ENCODE measurements at places on chromosomes 3 and 15. TPM values are rescaled to one million over a fixed set of nuclear protein-coding genes. Genes with fewer than 3 reads are reported as not detected.

The PLD1 gene
- total RNA-seq = 7.5 TPM

The ARF4 gene
- 65.6 TPM for total RNA-seq

The PP2D1 gene
- not detected for total RNA-seq

The PIERCE2 gene
- not detected for total RNA-seq

The SLC26A6 gene
- total RNA-seq = 24.9 TPM

The SNX4 gene
- 67.1 TPM for total RNA-seq

The VIPR1 gene
- 0.29 TPM for total RNA-seq

- no peaks in the 10 kb centered on the region for H3K36me3 ChIP-seq
- H3K4me1 ChIP-seq = no peaks in the 10 kb centered on the region
- H3K27me3 ChIP-seq = no peaks in the 10 kb centered on the region
Measured at GRCh38 chr3:155512175-155512866, 218.8 kb upstream of the STRIT1 start.

DNA sequence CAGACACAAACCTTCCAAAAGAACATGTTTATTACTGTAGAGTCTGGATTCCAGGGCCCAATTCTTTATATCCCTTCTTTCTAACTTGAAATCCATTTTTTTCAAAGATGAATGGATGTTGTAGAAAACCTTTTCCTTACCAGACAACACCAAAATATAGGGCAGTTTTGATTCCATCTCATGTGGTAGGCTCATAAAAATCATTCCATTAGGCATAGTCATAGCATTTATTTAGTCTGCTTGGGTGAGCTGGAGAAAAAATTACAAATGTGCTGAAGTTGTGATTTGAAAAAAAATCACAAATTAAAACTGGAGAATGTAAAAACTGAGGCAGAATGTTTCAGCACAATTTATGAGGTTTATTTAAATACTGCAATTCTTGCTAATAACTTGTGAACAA lies 199.3 kb upstream of the TBC1D5 start:
- no peaks in the 10 kb centered on the region for H3K27me3 ChIP-seq
- H3K36me3 ChIP-seq = no peaks in the 10 kb centered on the region
- no peak overlapping the region for H3K4me3 ChIP-seq
- H3K4me1 ChIP-seq = no peaks in the 10 kb centered on the region
- no peak overlapping the region for H3K27ac ChIP-seq
- DNase-seq = no peak

- no peak overlapping the region for H3K27ac ChIP-seq
- DNase-seq = no peak
- H3K4me3 ChIP-seq = no peak overlapping the region
- H3K27me3 ChIP-seq = no peaks in the 10 kb centered on the region
Measured at GRCh38 chr3:195699860-195700259, 20.9 kb upstream of the MUC20 start.

DNA sequence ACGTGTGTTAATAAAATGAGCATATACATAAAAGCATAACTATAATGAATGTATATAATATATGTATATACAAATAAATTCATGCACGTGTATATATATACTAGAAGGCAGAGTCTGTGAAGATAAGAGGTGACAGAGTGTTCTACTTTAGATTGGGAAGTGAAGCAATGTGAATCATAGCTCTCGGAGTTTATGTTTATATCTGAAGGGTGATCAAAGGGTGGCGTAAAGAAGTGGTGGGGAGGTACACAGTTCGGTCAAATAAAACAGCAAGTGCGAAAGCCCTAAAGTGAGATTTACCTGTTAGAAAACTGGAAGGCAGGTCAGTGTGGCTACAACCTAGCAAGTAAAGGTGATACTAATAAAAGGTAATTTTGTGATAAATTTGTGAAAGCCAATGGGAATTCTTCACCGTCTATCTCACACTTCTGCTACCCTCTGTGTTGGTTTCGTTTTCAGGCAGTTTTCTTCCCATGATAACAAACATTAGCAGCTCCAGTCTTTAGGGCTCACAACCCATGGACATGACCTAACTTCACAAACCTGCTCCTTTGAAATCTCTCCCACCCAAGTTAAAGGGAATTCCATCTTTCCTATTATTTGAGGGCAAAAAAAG lies 46.7 kb upstream of the BCHE start:
- DNase-seq = no peak
- no peaks in the 10 kb centered on the region for H3K36me3 ChIP-seq
- H3K4me3 ChIP-seq = no peak overlapping the region
- H3K27me3 ChIP-seq = no peaks in the 10 kb centered on the region
- H3K4me1 ChIP-seq = no peaks in the 10 kb centered on the region
- H3K27ac ChIP-seq = no peak overlapping the region

GRCh38 chr3:31948280-31948679 lies 32.8 kb downstream of the OSBPL10 start:
- no peak overlapping the region for H3K4me3 ChIP-seq
- H3K27ac ChIP-seq = no peak overlapping the region
- H3K27me3 ChIP-seq = no peaks in the 10 kb centered on the region
- DNase-seq = no peak
- peaks cover 8% of the 10 kb centered on the region for H3K4me1 ChIP-seq

DNA sequence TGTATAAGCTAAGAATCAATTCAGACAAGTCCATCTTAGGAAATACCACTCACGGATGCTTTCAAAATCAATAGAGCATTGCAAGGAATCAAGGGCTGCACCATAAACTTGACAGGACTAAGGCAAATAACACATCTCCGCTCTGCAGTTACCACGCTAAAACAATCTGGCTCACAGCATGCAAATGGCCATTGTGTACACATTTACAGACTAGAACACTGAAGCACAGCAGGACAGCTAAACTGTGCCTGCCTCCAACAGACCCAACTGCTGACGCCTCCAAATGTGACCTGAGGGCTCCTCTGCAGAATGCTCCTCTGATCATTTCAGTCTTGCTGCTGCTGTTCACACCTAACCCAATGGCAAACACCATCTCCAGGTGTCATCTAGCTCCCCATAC lies 104.3 kb downstream of the MEX3B start:
- no peaks in the 10 kb centered on the region for H3K4me1 ChIP-seq
- no peak for DNase-seq
- H3K27ac ChIP-seq = no peak overlapping the region
- no peaks in the 10 kb centered on the region for H3K36me3 ChIP-seq
- no peaks in the 10 kb centered on the region for H3K27me3 ChIP-seq
- H3K4me3 ChIP-seq = no peak overlapping the region

DNA sequence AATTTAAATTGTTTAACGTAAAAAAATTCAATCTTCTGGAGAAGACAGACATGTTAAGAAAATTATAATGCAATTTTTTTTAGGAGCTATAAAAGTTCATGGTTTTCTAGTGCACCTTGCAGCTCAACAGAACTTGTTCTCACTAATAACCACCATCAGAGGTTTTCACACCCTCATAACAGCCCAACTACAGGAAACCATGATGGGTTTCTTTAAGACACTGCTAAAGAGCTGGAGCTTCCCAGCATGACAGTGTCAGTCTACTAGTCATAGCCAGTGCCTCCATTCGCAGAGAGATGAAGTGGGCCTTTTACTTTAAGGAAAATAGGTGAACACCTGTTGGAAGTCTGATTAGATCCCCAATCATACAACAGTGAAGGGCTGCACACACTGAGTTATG lies 224.1 kb upstream of the TRIM42 start:
- no peak overlapping the region for H3K4me3 ChIP-seq
- no peaks in the 10 kb centered on the region for H3K27me3 ChIP-seq
- no peaks in the 10 kb centered on the region for H3K36me3 ChIP-seq
- no peak overlapping the region for H3K27ac ChIP-seq
- no peak for DNase-seq

DNA sequence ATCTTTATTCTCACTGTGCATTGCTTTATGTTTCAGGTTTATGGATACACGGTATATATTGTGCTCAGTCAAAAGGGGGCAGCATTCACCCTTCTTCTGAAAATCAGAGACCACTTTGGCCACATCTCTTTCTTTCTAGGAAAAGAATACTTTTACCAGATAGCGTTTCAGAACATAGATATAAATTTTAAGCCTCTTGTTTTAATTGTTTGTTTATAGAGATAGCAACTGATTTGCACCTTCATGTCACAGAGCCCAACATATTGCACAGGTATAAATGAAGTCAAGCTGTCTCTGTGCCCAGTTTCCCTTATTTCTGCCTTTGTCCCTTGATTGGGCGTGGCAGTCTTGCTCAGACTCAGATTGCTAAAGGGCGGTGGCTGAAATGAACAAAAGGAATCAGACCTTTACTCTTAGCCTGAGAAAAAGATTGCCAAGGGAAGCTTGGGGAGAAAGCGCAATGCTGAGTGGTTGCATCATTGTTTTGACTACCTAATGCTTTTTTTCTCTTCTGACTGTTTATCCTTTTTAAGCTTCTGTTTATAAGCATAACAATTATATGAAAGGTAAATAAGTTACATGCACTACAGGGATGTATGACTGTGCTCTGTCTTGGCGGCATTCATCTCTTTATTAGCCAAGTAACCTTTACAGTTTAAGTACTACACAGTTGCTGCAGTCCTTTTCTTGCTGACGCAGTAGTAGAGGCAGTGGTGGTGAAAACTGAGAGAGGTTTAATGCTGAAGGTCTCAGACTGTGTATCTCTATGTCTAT lies 70.8 kb upstream of the ZBTB20 start:
- no peak overlapping the region for H3K27ac ChIP-seq
- H3K27me3 ChIP-seq = no peaks in the 10 kb centered on the region
- H3K4me3 ChIP-seq = no peak overlapping the region
- no peaks in the 10 kb centered on the region for H3K36me3 ChIP-seq

DNA sequence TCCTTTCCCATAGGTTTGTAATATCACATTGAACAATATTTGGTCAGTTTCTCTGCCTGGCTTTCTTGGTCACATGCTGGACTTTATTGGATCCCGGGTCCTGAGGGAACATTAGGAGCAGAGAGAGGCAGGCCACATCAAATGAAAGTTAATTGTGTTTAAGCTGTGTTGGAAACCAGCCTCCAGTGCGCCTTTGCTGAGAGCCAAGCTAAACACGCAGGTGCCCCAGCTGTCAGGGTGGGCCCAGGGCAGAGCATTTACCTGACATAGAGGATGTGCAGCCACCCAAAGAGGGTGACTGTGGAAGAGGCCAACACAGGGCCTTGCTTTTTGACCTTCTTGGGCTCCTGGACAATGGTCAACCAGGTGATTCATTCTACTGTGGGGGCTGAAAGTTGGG lies 149.3 kb downstream of the EBLN2 start:
- no peak overlapping the region for H3K27ac ChIP-seq
- H3K36me3 ChIP-seq = no peaks in the 10 kb centered on the region
- DNase-seq = no peak
- H3K27me3 ChIP-seq = no peaks in the 10 kb centered on the region

DNA sequence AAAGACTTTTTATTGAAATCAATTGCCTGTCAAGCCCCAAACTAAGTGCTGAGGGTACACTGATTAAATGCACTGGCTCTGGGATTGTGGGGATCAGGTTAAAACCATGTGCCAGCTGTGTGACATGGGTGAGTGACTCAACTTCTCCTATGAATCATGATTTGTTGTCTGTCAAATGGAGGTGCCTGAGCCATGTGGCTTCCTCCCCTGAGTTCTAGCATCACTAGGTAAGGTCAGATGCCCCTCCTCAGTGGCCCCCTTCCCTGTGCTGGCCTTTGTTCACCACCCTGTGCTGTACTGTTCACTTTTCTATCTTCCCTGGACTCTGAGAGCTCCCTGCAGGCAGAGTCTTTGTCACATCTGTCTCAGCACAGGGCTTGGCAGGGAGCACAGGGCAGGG lies 43.6 kb upstream of the ATP2B2 start:
- no peaks in the 10 kb centered on the region for H3K36me3 ChIP-seq
- no peaks in the 10 kb centered on the region for H3K27me3 ChIP-seq
- H3K4me3 ChIP-seq = no peak overlapping the region
- H3K27ac ChIP-seq = no peak overlapping the region
- no peaks in the 10 kb centered on the region for H3K4me1 ChIP-seq
- no peak for DNase-seq

DNA sequence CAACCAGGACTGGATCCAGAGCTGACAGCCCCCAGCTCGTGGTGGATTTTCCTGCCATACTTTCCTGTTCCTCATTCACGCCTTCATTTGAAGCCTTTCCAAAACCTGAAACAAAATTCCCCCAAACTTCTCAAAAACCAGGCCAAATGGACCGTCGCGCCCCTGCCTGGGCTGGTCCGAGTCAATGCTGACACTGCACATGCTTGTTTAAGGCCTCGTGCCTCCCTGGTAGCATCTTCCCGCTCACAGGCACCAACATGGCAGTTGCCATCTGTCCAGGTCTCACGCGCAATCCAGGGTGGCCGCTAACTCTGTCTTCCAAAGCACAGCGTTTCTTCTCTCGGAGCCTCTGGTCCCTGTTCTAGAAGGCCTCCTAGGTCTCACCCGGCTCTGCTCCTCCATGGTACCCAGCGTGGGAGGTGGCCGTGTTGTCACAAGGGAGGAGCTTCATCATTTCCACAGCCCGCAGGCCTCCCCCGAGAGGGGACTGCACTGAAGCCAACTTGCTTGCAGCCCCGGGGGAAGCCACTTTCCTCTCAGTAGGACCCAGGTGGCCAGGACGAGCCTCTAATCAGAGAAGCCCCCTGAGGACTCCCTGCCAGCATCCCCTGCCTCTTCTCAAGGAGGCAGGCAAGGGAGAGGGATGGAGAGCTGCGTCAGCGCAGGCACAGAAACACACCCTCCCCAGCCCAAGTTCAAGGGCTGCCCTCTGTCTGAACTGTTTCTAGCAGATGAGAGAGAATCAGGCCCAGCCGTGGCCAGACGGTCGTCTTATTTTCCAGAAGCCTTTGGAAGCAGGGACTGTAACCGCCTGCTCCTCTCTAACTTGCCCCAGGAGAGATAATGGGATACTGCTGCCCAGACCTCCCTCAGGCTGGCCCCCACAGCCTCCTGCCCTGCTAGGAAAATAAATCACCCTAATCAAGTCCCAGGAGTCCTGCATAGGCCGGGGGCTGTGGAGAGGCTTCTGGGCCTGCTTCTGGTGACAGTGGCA lies 152.8 kb upstream of the TLE3 start:
- no peak overlapping the region for H3K4me3 ChIP-seq
- DNase-seq = no peak
- H3K27ac ChIP-seq = no peak overlapping the region
- H3K36me3 ChIP-seq = no peaks in the 10 kb centered on the region
- no peaks in the 10 kb centered on the region for H3K27me3 ChIP-seq

- no peaks in the 10 kb centered on the region for H3K4me1 ChIP-seq
- H3K36me3 ChIP-seq = no peaks in the 10 kb centered on the region
- H3K4me3 ChIP-seq = no peak overlapping the region
- no peak for DNase-seq
- no peak overlapping the region for H3K27ac ChIP-seq
Measured at GRCh38 chr3:78046566-78046965, 1006.7 kb downstream of the ROBO2 start.

DNA sequence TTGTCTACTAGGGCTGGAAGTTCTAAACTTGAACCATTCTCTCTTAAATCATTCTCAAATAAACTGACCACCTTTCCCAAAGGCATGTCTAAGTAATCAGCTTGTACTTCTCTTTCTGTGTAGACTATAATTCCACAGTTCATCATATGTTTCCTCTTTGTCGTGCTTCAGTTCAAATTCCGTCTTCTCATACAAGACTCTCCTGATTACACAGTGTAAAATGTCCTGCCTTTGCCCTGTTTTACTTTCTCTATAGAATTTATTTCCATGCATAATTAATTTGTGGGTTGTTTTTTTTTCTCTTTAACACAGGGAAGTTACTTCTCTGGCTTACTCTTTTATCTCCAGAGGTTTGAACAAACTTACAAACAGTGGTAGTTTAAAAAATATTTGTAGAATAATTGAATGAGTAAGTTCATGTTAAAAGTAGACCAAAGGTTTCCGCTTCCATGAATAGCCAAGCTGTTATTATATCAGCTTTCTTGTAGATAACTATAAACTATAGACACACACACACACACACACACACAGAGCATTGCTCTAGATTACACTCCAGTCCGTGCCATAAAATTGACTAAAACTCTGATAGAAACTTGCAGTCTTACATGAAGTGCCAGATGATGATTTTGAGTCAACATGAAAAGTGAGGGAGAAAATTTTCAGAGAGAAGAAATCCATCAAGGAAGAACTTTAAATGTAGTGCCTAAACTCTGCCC lies 119.0 kb downstream of the SUCNR1 start:
- H3K27me3 ChIP-seq = no peaks in the 10 kb centered on the region
- no peak overlapping the region for H3K4me3 ChIP-seq
- H3K4me1 ChIP-seq = peaks cover 3% of the 10 kb centered on the region
- no peaks in the 10 kb centered on the region for H3K36me3 ChIP-seq
- no peak overlapping the region for H3K27ac ChIP-seq
